Bronchus fibroblast of lung (primary cell): ENCODE measurements at places on chromosomes 3 and 15. TPM values are rescaled to one million over a fixed set of nuclear protein-coding genes. Genes with fewer than 3 reads are reported as not detected.

The ARIH2 gene
- 55.2 and 64.1 TPM in 2 replicates for total RNA-seq

The PROS1 gene
- total RNA-seq: 8.6 and 11.9 TPM in 2 replicates

The LYZL4 gene
- total RNA-seq: not detected in 2 replicates

The RGMA gene
- total RNA-seq: 3.6 and 5.7 TPM in 2 replicates

The SGO1 gene
- total RNA-seq: 9.5 and 11.8 TPM in 2 replicates

The PLD1 gene
- 4.9 TPM in 2 replicates for total RNA-seq

The STRIT1 gene
- total RNA-seq: not detected in 2 replicates

The SENP7 gene
- total RNA-seq: 5.5 and 7.1 TPM in 2 replicates

The GPR176 gene
- 80.7 and 86.2 TPM in 2 replicates for total RNA-seq

The LRRC3B gene
- not detected in 2 replicates for total RNA-seq

The IL20RB gene
- 2.2 and 3.0 TPM in 2 replicates for total RNA-seq

The STX19 gene
- not detected in 2 replicates for total RNA-seq

The SLC28A1 gene
- not detected in 2 replicates for total RNA-seq

The AGTR1 gene
- 2.7 and 2.8 TPM in 2 replicates for total RNA-seq

The CNTN3 gene
- 0.45 and 0.84 TPM in 2 replicates for total RNA-seq

The RFT1 gene
- total RNA-seq: 14.8 and 16.9 TPM in 2 replicates

The MKRN2OS gene
- total RNA-seq: not detected in 2 replicates

The ITIH3 gene
- total RNA-seq: not detected in 2 replicates

The PODXL2 gene
- 7.1 and 8.0 TPM in 2 replicates for total RNA-seq

The FSIP1 gene
- 0.15 and 0.17 TPM in 2 replicates for total RNA-seq

The THRB gene
- total RNA-seq: 0.84 and 1.6 TPM in 2 replicates

The ALCAM gene
- total RNA-seq: 93.4 and 96.3 TPM in 2 replicates

The CCDC33 gene
- under 0.01 TPM in 1 of 2 replicates, not detected in the other for total RNA-seq

The GRAMD1C gene
- total RNA-seq: 4.6 and 5.0 TPM in 2 replicates

The ADIPOQ gene
- total RNA-seq: not detected in 2 replicates

The TATDN2 gene
- 10.4 and 11.6 TPM in 2 replicates for total RNA-seq

The CMTM6 gene
- total RNA-seq: 41.8 and 51.6 TPM in 2 replicates

The PRKAR2A gene
- 18.7 and 20.1 TPM in 2 replicates for total RNA-seq

The NANOGP8 gene
- total RNA-seq: not detected in 2 replicates

The RHO gene
- total RNA-seq: not detected in 2 replicates

The CHAC1 gene
- 73.6 and 79.5 TPM in 2 replicates for total RNA-seq

The LRRK1 gene
- total RNA-seq: 2.8 and 5.4 TPM in 2 replicates

The PAK6 gene
- total RNA-seq: 3.5 TPM in 1 of 2 replicates, not detected in the other

The FRMD5 gene
- total RNA-seq: 0.84 and 0.89 TPM in 2 replicates

The DAZL gene
- total RNA-seq: not detected in 2 replicates

The NGLY1 gene
- total RNA-seq: 15.5 and 16.1 TPM in 2 replicates

The CISH gene
- total RNA-seq: 1.2 and 2.1 TPM in 2 replicates

The ZDHHC23 gene
- total RNA-seq: 0.17 and 0.30 TPM in 2 replicates

The SLC2A2 gene
- total RNA-seq: not detected in 2 replicates

The CRABP1 gene
- not detected in 2 replicates for total RNA-seq

The BNC1 gene
- 7.1 and 8.5 TPM in 2 replicates for total RNA-seq

The CDHR4 gene
- not detected in 2 replicates for total RNA-seq

The UBAP1L gene
- under 0.01 and 0.30 TPM in 2 replicates for total RNA-seq

The ITGA11 gene
- total RNA-seq: 0.59 and 1.0 TPM in 2 replicates

The CPNE9 gene
- under 0.01 and 0.17 TPM in 2 replicates for total RNA-seq

The GPR27 gene
- total RNA-seq: not detected in 2 replicates
